IPS DF 6.9 (cell line): ENCODE measurements at places on chromosomes 1 and 21.

DNA sequence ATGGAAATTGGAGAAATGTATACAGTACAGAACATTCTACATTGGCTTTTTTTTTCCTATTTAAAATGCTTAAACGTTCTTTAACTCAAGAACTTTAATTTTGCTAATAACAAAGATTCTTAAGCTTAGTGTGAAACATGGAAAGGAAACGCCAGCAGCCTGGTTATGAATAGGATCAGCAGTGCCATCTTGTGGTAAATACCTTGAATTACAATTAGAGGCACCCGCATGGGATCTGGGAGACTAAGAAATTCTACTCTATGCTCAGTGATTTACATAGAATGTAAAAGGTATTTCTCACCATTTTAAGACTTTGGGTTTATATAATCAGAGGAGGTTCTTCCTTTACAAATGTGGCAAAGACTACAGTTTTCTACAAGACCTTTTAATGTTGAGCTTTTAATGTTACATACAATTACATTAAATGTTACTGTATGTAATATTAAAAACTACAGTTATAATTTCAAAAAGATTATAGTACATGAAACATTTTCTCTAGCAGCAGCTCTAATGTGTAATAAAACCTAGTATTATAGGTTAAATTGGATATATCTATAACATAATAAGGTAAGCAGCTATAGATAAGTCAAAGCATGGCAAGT lies 32.1 kb upstream of the APOBEC4 start:
- DNase-seq: no peak

DNA sequence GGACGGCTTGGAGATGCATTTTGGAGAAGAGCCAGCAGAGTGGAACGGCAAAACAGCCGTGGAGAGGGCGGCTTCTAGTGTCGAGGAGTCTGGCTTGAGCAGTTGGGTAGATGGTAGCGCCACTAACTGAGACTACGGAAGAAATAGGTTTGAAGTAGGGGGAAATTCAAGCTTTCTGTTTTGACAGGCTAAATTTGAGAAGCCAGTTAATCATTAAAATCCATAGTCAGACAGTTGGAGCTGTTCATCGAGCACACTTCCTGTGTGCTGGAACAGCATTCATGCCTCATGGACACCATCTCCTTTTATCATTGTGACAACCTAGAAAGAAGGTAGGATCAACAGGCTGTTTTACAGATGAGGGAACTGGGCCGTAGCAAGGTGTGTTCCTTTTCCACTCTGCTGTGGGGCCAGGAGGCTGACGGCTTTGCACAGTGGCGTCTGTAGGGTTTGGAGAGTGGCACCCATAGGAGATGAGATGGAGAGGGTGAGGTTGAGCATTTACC lies 3.4 kb upstream of the PKLR start:
- DNase-seq: no peak

DNA sequence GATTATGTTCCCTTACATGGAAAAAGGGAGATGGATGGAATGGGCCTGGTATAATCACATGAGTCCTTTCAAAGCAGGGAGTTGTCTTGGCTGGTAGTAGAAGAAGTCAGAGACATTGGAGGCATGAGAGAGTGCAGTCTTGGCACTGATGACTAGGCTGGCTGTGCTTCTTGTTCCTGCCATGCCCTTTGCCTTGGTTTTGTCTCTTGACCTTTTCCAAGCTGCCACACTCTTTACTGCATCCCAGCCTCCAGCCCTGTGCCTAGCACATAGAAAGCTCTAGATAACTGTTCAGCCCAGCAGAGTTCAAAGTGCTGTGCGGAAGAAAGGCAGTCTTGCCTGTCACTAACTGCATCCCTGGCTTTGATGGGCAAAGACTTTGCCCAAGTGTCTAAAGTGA lies 412.6 kb downstream of the PRDM2 start:
- DNase-seq: no peak

- no peak for DNase-seq
These were observed 24.9 kb upstream of the CACNA1E start for GRCh38 chr1:181458419-181458818.

GRCh38 chr1:246221485-246222255 lies 285.4 kb downstream of the SMYD3 start:
- DNase-seq: no peak

DNA sequence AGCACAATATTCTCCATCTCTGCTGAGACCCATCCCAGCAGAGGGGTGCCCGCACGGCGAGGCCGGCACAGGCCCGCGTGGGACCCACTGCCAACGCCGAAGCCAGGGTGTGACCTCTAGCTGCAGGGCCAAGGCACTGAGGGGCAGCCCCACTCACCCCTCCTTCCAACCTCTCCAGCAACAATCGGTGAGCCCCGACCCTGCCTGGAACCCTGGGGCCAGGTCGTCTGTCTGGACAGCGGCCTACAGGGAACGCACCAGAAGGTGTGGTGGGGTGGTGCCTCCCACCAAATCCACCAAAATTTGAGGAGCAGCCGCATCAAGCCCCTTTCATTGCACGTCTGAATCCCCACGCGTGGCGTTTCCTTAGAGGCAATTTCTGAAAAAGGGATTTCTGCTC lies 63.0 kb upstream of the ADARB1 start:
- DNase-seq: no peak

DNA sequence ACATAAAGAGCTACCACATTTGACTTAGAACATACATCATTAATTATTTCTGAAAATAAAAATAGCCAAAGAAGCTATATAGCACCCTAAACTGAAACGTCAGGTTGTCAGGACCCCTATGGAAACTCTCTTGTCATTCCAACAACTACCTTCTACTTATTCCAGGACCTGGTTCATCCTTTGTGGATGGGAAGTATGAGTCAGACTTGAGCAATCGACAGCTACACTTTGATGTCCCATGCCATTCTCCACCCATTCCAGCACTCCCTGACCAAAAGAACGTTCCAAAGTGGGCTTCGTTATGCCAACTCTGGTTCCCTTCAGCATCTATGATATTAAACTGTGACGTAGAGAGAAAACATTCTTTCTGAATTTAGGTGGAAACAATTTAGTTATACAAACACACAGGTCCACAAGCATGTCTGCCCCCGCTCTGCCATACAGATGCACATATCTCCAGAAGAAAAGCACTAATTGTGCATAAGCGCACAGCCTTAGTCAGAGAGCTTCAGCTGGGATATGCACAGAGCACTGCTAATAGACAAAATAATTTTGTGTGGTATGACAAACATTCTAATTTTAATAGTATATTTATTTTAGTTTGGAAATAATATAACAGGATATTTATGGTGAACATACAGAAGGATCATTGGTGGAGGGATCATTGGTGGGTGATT lies 723.1 kb upstream of the B3GALT2 start:
- DNase-seq: no peak

GRCh38 chr1:99550198-99550597 lies 95.7 kb upstream of the PALMD start:
- DNase-seq: no peak

GRCh38 chr1:24206516-24207394 lies 19.7 kb upstream of the IFNLR1 start:
- no peak for DNase-seq

DNA sequence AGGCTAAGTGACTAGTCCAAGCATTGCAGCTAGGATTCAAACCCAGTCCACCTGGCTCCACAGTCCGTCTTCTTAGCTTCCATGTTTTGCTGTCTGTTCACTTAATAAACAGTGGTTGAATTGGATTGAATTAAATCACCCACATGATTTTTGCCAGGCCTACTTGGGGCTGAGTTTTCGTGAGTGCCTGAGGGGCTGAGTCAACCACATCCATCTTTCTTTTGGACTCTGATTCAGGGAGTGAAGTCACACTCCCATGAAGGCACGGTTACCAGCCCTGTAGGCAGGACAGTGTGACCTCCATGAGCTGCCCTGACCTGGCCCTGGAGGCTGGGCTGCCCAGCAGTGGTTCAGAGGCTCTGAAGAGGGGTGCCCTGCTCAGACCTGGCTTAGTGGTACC lies 123.7 kb downstream of the ACTL8 start:
- DNase-seq: no peak

DNA sequence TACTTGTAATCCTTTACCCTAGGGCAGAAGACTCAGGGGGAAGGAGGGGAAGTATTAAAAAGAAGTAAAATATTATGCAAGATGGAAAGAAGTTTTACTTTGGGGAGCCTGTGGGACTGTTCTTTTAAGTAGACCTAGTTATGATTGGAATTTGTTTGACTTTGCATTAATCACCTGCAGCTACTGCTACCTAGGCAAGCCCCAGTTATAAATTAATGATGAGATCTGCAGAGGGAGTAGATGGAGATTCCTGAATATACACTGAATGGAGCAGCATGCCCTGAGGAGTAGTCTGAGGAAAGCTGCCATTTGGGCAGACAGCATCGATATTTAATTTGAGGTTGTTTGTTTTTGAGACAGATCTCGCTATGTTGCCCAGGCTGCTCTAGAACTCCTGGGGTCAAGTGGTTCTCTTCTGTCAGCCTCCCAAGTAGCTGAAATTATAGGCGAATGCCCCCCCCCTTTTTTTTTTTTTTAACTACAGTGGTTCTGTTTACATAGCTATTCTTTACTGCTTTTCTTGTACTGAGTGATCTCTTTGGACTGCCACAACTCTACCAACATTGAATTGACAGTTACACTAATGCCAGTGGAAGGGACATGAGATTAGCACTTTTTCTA lies 81.4 kb upstream of the SERTAD4 start:
- no peak for DNase-seq

DNA sequence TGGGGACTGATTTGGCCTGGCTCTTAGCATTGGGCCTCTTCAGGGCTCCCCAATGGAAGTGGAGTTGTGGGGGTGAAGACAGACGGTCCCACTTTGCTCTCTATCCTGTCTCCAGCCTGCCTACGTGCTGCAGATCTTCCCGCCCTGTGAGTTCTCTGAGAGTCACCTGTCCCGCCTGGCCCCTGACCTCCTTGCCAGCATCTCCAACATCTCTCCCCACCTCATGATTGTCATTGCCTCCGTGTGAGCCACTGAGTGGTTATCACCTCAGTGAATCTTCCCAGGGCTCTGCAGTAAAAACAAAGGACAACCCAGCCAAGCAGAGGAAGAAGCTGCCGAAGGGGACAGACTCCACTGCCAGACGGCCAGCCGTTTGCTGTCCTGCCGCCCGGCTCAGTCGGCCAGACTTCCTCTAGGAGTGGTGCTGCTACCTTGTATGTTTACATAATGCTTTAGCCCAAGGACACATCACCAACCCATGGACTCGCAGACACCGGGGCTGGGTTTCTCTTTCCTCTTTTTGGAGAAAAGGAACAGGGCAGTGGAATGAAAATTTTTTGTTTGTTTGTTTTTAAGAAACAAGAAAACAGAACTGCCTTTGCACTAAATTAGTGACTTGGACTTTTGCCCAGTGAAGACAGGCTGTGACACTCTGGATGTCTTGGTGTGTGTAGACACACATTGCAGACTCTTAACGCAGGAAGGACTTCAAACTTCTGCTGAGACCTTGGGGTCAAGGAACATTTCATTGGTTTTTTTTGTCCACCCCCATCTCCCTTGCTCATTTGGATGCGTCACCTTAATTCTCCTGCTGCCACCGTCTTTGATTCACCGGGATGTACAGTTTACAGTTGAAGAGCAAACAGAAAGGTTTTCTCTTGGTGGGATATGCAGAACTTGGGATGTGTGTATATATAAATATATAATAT lies 36.5 kb downstream of the ZBTB17 start:
- no peak for DNase-seq

DNA sequence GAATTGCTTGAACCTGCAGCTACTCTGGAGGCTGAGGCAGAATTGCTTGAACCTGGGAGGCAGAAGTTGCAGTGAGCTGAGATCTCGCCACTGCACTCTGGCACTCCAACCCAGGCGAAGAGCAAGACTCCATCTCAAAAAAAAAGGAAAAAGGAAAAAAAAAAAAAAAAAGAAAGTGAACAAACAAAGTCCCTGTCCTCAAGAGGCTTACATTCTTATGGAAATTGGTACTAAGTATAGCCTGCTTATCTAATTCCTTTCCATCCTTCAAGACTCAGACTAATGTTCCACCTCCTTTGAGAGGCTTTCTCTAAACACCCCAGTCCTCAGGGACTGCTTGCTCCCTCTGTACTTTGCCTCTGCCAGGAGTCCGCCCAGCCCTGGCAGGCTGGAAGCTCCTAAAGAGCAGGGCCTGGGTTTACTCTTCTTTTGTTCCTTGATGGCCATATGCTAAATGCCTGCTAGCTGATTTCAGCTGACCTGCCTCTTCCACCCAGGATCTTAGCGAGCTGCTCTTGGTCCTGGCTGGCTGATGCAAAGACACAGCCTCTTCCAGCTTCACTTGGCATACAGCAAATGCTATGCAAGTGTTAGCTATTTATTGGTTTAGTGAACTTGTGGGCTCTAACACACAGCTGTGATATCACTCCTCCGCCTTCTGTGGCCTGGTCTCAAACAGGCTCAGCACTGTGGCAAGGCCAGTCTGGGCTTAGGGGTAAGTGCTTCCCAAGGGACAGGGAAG lies 9.8 kb downstream of the SLC9A1 start:
- no peak for DNase-seq

- no peak for DNase-seq
These were observed 22.4 kb downstream of the DYRK3 start for GRCh38 chr1:206657751-206658150.

DNA sequence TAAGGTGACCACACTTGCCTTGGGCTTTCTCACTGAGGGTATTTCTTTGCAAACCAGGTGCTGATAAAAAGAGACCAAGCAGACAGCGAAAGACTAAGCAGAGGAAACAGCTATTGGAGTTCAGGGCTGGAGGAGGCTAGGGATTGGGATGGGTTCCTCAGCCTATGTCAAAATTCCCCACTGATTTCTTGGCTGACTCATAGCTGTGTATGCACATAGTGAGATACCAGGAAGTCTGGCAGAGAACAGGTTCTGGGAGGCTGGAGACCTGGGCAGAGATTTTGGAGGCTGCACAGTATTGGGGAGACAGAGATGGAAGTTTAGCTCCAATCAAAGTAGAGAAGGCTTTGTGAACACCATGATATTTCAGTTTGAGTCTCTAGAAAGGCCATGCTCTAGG lies 25.3 kb downstream of the YARS1 start:
- no peak for DNase-seq

DNA sequence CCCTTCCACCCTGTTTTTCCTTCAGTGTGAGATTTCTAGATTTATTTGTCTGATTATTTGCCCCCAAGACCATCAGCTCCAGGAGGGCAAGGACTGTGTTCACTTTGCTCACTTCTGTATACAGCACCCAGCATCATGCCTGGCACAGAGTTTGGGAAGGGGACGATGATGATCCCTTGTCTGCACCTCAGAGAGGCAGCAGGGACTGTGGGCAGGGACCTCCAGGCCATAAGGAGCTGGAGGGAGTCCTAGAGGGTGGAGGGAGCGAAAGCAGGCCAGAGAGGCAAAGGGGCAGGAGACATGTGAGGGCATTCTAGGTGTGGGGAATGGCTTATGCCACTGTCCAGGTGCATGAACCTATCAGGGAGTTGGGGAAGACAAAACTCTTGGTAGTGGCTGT lies 32.8 kb downstream of the H3-3A start:
- DNase-seq: no peak

- no peak for DNase-seq
These were observed 91.6 kb downstream of the KAZN start for GRCh38 chr1:14689996-14690615.

- no peak for DNase-seq
These were observed 653.9 kb upstream of the USP24 start for GRCh38 chr1:55869065-55869464.

GRCh38 chr1:204258213-204259115 lies 44.7 kb upstream of the GOLT1A start:
- peak; percentile 61 for DNase-seq
